ENCODE measurements at places on chromosomes 5 and 9.

- DNase-seq: no peak
Measured at GRCh38 chr5:58545912-58546311, 37.0 kb upstream of the RAB3C start.

DNA sequence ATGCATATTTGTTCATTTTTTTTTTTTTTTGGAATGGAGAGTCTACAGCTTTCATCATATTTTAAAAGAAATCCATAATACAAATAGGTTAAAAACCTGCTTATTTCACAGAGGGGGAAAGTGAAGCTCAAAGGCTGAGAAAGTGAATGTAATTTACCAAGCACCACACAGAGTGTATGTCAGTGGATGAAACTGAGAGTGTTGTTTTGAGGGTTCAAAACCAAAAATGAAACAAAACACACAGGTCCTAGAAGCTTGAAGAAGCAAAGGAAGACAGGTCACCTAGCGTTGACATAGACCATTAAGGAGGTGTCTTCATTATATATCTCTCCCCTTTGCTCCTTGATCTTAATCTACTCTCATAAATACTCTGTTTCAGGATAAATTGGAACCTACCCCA lies 7.5 kb downstream of the NMUR2 start:
- no peak for DNase-seq

- DNase-seq: no peak
Measured at GRCh38 chr5:73678322-73678740, 52.3 kb downstream of the ARHGEF28 start.

- no peak for DNase-seq
Measured at GRCh38 chr5:158895588-158895987, 204.1 kb downstream of the EBF1 start.

DNA sequence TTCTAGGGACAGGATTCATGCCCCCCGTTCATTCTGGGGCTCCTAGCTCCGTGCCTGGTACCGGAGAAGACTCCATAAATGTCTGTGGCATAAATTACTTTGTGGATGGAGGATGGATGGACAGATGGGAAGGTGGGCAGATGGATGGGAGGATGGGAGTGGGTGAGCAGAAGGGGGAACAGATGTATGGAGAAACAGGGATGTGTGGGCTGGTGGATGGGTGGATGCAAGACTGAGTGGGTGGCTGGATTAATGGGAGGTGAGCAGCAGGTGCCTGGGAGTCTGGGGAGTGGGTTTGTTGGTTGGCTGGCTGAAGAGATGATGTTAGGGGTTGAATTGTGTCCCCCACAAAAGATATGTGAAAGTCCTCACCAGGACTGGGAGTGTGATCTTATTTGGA lies 43.5 kb downstream of the SARDH start:
- DNase-seq: no peak

DNA sequence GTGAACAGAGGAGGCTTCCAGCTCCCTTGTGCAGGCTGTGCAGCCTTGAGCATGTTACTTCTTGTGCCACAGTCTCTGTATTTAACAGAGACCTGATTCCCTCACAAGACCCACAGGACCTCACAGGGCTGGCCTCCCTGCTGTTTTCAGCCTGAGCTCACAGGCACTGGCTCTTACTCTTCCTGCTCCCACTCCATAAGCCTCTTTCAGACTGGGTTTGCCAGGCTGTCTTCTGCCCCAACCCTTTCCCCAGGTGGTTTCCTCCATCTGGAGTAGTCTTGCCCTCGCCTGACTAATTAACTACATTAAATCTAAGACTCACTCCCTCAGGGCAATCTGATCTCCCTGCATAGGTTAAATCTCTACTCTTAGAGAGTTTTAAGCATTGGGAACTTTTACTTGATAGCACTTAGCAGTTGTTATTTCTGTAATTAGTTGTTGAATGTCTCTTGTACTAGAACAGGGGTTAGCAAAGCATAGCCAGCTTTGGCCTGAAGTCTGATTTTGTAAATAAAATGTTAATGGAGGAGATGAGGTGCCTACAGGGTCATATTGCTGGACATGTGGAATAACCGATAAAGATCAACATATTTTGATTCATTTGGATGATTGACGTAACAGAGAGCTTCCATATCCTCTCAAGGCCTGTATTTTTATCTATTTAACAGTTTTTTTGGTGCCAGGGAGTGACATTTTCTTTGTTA lies 28.6 kb upstream of the SPATA31E1 start:
- DNase-seq: no peak

DNA sequence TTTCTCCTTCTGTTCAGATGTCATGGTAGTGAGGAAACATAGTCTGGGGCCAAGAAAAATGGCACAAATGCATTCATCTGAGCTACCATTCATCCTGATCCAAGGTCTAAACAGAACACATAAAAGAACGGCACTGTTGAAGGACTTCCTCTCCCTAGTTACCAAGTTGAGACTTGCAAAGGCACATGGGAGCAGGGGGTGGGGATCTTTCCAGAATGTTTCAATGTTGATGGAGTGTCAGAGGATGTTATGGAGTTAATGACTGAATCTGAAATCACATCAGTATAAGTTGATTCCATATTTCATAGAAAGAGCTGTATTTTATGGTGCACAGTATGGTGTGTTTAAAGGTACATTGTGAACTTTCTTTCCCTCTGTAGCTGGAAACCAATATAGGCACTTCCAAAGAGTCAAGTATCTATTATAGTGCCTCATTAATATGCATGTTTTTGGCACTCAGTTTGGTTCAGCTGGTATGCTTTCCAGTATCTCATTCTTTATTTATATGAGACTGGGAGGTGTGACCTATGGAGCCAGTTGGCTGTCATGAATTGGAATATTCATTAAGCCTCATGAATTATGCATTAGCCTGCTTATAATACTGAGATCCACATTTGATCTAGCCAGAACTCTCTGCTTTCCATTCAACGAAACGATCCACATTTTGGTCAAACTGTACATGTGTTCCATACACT lies 603.0 kb downstream of the NR2F1-AS1 start:
- DNase-seq: no peak

DNA sequence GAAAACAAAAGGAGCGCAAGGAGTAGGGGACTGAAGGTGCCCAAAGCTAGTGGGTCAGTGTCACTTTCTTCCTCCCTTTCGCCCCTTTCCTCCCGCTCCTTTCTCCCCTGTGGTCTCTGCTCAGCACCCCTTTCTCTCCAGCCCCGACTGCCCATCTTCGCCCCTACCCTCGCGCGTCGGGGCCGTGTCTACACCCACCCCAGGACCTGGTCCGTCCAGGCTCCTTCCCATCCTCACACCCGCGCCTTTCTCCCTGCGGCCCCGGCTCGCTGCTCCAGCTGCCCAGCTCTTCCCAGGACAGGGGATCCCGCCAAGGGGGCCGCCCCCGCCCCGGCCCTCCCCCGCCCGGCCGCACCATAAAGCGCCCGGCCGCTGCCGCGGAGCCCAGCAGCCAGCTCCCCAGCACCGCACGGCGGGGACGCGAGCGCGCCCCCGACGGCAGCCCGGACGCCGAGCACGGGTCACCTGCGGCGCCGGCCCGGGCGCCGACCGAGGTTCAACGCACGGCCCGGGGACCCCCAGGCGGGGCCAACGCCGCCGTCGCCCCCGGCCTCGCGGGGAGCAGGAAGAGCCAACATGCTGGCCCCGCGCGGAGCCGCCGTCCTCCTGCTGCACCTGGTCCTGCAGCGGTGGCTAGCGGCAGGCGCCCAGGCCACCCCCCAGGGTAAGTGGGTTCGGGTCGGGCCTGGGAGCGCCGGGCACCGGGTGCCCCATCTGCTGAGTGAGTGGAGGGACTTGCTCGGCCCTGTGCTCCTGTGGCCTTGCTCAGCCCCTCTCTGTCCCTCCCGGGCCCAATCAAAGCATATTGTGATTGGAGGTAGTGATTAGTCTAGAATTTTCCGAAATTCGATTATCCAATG lies at the start of gene THBS4:
Gene THBS4 (plus strand): TSS at position 387 of the 860 bp plus-strand sequence. CDS start 190 bp downstream, at position 577.
- DNase-seq: no peak

GRCh38 chr5:12648558-12648957 lies 744.3 kb upstream of the CTNND2 start:
- DNase-seq: no peak

DNA sequence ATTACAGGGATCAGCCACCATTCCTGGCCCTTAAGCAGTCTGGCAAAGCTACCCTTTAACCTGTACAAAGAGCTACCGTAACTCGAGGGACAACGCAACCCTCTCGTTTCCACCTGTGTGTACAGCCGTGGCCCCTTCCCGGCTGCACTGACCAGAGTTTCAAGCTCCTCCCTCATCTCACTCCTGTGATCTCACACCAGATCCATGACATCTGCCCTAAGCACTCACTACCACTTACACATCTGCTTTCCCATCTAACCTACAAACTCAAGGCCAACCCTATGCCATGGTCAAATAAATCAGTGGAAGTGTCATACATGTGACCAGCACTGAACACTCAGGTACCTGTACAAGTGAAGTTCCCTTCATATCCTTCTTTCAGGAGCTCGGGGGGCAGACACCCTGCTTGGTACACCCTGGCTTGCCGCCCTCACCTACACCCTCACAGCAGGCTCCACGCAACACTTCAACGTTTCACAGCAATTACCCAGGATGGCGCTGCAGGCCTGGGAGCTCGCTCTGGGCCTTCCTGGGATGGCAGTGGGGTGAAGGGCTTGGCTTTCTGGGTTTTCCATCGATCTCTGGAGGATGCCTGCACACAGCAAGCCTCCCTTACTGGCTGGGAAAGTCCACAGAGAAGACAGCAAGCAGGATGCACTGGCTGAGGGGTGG lies 61.7 kb downstream of the PRRT1B start:
- DNase-seq: no peak

- DNase-seq: no peak
Measured at GRCh38 chr5:63686938-63687337, 275.3 kb downstream of the HTR1A start.

GRCh38 chr5:80251636-80252035 lies 4.2 kb downstream of the SERINC5 start:
- DNase-seq: no peak

GRCh38 chr5:67182301-67182790 lies 14.3 kb downstream of the CD180 start:
- DNase-seq: no peak

DNA sequence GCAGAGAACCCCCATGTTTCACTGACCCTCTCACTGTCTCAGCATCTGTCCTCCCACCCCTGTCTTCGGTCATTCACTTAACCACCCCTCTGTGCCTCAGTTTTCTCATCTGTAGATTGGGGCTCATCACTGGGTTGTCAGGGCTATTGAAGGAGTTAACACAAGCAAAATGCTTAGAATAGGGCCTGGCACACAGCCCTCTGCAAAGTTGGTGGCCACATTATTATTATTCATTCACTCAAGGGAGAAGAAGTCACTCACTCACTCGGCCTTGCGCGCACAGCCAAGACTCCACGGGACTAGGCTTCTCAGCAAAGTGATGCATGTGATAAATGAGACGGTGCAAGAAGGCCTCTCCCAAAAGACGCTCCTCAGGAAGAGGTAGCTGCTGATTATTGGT lies 8.0 kb downstream of the PDGFRB start:
- DNase-seq: no peak

GRCh38 chr5:143182901-143183820 lies 220.3 kb downstream of the NR3C1 start:
- DNase-seq: no peak

All from thymus (tissue), 14 donors.